ENCODE measurements at places on chromosomes 12 and 14.
A peak's percentile ranks its signal among the peaks of the same experiment; 100 is the strongest.

GRCh38 chr12:13135371-13136178 is 32.1 kb upstream of the GSG1 start:
- no peak for DNase-seq

DNA sequence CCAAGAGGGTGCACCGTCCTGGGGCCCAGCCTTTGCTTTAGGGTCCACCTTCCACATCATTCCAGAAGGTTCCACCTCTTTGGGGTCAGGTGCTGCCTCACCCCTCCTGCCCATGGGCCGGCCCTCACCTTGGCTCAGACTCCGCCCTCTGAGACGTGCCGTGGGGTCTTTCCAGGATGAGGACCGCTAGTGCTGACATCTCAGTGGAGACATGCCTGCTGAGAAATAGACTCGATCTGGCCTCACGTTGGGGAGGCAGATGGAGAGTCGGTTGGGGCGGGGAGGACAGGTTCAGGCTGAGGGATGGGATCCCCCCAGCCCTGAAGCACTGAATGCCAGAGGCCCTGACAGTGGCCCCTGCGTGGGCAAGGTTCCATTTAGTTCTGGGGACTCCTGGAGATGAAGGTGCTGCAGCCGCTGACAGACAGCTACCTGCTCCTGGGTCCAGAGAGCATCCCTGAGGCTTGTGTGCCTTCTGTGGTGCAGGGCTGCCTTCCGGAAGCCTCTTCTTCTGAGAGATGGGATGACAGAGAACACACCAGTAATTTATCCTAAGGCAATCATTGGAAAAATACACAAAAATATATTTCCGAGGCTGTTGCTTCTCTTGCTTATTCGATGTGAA is 185.3 kb downstream of the KIF26A start:
- no peak for DNase-seq

GRCh38 chr12:991350-992333 is 619 bp downstream of the ERC1 start:
- DNase-seq, result peak; percentile 47

GRCh38 chr14:69957986-69958385 is 78.8 kb downstream of the SMOC1 start:
- no peak for DNase-seq

DNA sequence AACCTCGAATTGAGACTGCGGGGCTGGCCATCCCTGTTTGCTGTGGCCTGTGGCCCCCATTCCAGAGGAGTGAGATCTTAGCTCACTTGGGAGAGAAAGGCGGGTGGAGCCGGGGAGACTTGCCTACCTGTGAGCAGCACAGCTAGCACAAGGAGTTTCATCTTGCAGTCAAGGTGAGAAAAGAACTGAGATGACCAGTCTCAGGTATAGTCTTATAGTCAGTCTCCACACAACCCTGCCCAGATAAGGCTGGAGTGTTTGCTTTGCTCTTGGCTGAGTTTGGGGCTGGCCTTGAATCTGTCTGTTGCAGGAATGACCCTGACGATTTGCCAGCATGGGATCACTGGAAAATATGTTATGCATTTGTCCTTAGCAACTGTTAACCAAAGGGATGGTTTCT is at the start of gene PLA2G1B:
TSS of gene PLA2G1B (minus strand) at position 187 of the 400 bp plus-strand sequence. CDS start at position 161, 26 bp downstream.
- DNase-seq, result no peak

GRCh38 chr14:99884834-99885648 is 91.8 kb downstream of the EML1 start:
- DNase-seq, result no peak

DNA sequence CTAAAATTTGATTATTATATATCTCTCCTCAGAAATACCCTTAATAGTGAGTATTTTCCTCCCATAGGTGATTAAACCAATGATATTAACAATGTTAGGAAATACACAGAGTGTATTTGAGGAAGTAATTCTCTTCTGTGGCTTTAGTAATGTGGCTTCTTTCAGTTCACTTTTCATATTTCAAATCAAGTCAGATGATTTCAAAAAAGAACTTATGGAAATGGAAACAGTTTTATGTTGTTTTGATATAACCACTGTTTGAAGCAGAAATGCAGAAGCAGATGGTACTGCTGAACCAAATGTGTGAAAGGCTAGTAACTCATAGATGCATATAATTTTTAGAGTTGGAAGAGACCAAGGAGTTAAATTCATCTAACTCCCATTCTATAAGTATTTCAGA is 1.9 kb upstream of the GPR33 start:
- no peak for DNase-seq

- DNase-seq, result no peak
Observed at GRCh38 chr12:27564612-27565213, 40.7 kb downstream of the PPFIBP1 start.

GRCh38 chr12:116482179-116482578 is 77.0 kb upstream of the MAP1LC3B2 start:
- DNase-seq, result no peak

DNA sequence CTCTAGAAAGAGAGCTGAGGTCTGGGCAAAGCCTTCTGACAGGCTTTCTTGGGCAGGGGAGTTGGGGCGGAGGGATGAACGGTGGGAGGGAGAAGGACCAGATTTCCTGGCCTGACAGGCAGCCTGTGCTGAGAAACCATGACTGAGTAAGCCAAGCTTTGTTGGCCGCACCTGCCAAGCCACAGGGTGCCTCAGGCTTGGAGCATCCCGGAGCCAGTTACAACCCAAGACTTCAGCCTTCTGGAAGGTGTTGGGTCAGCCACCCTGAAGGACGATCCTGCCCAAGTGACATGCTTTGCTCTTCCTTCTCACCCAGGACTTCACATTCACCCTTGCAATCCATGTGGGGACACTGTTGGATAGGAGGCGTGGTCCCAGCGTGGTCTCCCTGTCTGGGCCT is 21.0 kb upstream of the AQP2 start:
- DNase-seq, result no peak

DNA sequence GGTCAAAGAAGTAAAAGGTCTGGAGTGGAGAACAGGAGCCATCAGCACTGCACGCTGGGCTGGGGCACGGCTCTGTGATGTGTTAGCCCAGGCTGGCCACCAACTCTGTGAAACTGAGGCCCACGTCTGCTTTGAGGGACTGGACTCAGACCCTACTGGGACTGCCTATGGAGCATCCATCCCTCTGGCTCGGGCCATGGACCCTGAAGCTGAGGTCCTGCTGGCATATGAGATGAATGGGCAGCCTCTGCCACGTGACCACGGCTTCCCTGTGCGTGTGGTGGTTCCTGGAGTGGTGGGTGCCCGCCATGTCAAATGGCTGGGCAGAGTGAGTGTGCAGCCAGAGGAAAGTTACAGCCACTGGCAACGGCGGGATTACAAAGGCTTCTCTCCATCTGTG is 7.1 kb downstream of the SUOX start:
- no peak for DNase-seq

DNA sequence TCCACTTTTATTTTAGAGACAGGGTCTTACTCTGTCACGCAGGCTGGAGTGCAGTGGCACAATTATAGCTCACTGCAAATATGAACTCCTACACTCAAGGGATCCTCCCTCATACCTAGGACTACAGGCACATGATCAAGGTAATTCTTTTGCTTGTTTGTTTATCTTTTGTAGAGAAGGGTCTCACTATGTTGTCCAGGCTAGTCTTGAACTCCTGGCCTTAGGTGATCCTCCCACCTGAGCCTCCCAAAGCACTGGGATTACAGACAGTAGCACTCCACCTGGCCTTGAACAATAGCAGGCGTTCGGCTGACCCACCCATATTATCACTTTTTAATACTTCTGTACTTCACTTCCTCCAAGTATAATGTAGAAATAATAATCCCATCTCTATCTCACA is 1.4 kb upstream of the RACGAP1 start:
- no peak for DNase-seq

- no peak for DNase-seq
Observed at GRCh38 chr12:59151243-59151642, 230.9 kb upstream of the LRIG3 start.

DNA sequence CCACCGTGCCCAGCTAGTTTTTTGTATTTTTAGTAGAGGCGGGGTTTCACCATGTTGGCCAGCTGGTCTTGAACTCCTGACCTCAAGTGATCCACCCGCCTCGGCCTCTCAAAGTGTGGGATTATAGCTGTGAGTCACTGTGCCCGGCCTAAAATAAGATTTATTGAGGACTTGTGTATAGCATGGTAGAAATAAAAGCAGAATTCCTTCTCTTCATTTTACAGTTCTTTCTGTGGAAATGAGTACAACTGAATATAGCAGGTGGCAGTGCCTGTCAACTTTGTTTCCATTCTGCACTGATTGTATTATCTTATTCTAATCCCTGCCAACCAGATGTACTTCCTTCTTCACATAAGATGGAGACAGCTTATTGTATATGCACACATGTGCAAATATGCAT is 41.0 kb downstream of the DIP2B start:
- DNase-seq, result no peak

- DNase-seq, result no peak
Observed at GRCh38 chr12:99224237-99224636, 423.3 kb upstream of the GARIN6 start.

DNA sequence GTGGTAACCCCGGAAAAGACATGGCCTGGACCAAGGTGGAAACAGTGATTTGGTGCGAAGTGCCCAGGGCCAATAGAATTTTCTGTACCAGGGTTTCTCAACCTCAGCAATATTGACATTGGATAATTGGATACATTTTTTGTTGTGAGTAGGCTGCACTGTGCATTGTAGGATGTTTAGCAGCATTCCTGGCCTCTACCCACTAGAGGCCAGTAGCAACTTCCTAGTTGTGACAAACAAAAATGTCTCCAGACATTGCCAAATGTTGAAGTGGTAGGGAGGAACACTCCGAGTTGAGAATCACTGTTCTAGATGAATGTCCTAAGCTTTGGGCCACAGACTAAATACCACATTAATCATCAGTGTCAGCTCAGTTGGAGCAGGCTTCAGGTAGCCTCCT is 6.2 kb upstream of the CGRRF1 start:
- DNase-seq, result no peak

GRCh38 chr12:40829738-40830144 is 137.5 kb downstream of the CNTN1 start:
- DNase-seq, result no peak

DNA sequence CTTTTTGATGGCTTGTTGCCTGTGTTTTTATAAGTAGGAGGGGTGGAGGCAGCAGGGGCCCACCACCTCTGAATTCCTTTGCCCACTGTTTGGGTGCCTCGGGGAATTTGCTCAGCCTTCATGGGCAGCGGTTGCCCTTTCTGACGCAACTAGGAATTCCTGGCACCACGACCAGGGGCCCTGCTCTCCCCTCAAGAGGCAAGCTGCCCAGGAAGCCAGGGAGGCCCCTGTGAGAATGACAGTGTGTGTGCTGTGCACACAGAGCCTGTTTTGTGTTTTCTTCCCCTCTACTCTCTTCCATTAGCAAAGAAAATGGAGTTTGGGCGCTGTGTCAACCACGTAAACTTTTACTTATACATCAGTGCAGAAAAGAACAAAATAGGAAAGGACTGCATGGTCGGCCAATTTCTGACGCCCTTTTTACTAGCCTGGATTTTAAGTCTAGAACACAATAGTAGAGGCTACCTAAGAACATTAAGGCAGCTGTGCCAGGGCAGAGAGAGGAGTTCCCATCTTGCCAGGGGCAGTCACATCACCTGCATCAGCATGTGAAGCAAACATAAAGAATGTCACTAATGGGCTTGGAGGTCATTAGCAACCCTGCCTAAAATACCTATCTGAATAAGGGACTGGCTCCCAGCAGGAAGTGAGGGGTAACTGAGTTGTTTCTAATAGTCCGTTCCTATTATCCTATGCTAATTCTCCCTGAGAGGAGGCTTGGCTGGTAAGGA is 17.9 kb upstream of the PTGR2 start:
- no peak for DNase-seq

DNA sequence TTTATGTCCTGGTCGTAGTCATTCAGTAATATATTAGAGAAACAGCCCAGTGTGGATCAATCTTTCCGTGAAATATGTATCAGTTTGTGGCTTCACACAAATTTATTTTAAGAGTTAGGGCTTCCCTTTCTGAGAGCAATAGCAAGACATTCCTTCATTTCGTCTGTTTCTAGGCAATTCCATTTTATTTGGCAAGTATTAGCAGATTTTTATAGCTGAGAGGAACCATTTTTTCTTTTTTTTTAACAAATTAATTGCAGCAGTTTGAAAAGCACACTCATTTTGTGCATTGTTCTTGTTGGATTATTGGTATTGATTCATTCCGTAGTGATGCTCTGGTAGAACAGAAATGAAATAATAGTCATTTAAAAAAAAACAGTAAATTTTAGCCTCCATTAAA is 132.9 kb downstream of the SRGAP1 start:
- DNase-seq, result no peak

- DNase-seq, result no peak
Observed at GRCh38 chr12:20205854-20206253, 162.5 kb upstream of the PDE3A start.

GRCh38 chr12:75561921-75562320 is 50.5 kb upstream of the KRR1 start:
- no peak for DNase-seq

GRCh38 chr12:111275308-111275707 is 93.6 kb downstream of the PHETA1 start:
- DNase-seq, result no peak

GRCh38 chr12:112261559-112261958 is 120.7 kb downstream of the HECTD4 start:
- DNase-seq, result peak; percentile 6

DNA sequence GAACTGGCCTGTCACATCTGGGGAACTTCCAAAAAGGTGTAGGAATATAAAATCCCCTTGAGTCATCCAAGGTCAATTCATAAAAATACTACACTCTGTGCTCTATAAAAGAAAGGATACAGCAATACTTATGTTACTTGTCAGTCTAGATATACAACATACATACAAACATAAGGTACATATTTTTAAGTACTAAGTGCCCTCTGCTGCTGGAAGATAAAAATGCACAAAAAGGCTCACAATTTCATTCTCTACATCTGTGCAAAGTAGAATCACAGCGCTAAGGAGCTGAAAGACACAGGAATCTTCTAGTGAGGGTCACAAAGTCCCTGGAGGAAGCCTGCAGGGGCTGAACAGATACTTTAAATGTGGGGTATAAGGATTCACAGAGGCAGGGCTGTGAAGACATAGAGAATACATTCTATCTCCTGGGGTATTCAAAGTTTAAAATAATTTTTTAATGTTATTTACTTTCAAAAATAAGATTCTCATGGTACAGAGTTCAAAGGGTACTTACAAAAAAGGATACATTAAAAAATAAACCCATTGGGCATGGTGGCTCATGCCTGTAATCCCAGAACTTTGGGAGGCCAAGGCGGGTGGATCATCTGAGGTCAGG is 10.2 kb upstream of the GOLGA5 start:
- no peak for DNase-seq

- DNase-seq, result no peak
Observed at GRCh38 chr12:130118181-130118580, 44.1 kb upstream of the FZD10 start.

DNA sequence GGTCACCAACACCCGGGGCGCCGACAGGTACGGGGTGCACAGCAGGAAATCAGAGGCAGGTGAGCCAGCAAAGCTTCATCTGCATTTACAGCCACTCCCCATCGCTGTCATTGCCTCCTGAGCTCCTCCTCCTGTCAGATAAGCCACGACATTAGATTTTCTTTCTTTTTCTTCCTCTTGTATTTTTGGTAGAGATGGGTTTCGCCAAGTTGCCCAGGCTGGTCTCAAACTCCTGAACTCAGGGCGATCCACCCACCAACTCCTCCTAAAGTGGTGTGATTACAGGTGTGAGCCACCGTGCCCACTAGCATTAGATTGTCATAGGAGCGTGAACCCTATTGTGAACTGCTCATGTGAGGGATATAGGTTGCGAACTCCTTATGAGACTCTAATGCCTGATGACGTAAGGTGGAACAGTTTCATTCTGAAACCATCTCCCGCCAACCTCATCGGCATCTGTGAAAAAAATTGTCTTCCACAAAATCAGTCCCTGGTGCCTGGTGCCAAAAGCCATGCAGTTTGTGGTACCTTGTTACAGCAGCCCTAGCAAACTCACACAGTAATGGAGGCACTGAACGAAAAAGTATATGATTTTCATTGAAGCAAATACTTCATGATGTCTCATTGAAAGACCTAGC is 1.5 kb downstream of the STYK1 start:
- no peak for DNase-seq
